ENCODE measurements at places on chromosomes 6 and 20. TPM values are rescaled to one million over a fixed set of nuclear protein-coding genes. Genes with fewer than 3 reads are reported as not detected.

- DNase-seq: no peak
Measured at GRCh38 chr6:143188292-143188691, 127.6 kb downstream of the AIG1 start.

The OR2H1 gene
- total RNA-seq: not detected

- no peak for DNase-seq
Measured at GRCh38 chr20:50068041-50068651, 44.8 kb downstream of the UBE2V1 start.

DNA sequence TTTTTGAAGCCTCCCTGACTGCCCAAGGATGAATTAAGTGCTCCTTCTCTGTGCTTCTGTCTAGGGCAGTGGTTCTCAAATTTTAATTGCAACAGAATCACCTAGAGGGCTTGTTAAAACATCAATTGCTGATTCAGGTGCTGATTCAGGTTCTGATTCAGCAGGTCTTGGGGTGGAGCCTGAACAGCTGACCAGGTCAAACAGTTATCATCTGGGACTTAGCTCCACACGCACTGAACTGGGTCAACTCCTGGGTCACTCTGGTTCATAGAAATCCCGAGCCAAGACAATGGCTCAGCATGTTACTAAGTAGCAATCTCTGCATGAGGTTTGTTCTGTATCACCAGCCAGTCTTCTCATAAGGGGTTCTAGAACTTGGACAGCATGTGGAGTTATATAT lies 192.3 kb downstream of the GJA1 start:
- DNase-seq: no peak

DNA sequence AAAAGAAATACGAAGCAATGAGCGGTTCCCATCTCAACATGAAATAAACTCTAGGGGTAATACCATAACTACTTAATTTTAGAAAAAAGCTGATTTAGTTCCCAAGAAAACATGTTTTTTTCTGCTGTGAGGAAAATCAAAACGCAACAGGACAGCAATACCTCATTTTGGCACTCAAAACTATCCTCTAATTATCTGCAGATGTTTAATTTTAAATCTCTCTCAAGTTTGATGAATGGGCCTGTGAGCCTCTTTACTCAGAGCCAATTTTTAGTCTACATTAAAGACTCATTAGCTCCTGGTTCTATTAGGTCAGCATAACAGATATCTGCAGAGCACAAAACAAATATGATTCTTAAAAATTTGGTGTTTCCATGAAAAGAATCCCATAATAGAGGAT lies 28.1 kb downstream of the RNF24 start:
- DNase-seq: no peak

The ADGRF5 gene
- not detected for total RNA-seq

- DNase-seq: no peak
Measured at GRCh38 chr6:21663966-21664313, 70.4 kb downstream of the SOX4 start.

- DNase-seq: no peak
Measured at GRCh38 chr6:117267054-117267347, 1.6 kb downstream of the VGLL2 start.

The PDE10A gene
- not detected for total RNA-seq

DNA sequence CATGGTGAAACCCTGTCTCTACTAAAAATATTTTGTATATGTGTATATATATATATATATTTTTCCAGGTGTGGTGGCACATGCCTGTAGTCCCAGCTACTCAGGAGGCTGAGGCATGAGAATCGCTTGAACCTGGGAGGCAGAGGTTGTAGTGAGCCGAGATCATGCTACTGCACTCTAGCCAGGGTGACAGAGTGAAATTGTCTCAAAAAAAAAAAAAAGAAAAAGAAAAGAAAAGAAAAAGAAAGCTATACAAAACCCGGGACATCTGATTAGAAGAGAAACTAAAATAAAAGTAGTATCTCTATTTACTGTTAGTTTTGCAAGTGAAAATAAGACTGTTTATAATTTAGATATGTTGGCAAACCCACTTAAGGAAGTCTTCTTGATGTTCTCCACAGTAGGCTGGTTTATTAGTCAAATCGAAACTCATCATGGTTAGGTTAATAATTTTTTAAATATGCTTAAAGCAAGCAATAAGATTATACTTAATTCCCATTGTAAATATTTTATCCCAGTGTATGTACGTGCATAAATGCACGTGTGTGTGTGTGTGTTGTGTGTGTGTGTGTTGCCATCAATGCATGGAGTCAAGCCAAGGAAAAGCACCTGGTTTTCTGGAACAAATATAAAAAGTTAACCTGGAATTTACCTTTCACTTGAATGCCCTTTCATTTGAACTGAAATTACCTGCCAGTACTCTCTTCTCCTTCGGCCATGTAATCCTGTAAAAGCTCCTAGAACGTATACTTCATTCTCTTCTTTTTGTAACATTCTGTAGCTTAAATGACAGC lies 7.1 kb downstream of the VNN2 start:
- DNase-seq: no peak

GRCh38 chr6:143196525-143197225 lies 136.0 kb downstream of the AIG1 start:
- no peak for DNase-seq

DNA sequence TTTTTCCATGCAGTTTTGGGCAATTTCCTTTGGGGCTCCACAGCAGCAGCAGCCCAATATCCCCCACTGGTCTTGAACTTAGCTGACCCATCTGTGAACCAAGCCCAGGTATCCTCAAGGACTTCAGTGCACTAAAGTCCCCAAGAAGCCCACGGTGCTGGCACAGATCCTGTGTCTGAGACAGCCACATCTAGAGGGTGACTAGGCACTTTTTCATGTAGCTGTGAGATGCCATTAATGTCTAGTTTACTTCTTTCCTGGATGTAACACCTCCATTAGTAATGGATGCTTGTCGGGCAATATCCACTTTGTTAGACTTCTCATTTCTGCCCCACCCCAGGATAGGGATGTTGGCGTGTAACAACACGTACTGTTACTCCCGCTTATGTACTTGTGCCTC lies 176.2 kb upstream of the PROKR2 start:
- DNase-seq: no peak

DNA sequence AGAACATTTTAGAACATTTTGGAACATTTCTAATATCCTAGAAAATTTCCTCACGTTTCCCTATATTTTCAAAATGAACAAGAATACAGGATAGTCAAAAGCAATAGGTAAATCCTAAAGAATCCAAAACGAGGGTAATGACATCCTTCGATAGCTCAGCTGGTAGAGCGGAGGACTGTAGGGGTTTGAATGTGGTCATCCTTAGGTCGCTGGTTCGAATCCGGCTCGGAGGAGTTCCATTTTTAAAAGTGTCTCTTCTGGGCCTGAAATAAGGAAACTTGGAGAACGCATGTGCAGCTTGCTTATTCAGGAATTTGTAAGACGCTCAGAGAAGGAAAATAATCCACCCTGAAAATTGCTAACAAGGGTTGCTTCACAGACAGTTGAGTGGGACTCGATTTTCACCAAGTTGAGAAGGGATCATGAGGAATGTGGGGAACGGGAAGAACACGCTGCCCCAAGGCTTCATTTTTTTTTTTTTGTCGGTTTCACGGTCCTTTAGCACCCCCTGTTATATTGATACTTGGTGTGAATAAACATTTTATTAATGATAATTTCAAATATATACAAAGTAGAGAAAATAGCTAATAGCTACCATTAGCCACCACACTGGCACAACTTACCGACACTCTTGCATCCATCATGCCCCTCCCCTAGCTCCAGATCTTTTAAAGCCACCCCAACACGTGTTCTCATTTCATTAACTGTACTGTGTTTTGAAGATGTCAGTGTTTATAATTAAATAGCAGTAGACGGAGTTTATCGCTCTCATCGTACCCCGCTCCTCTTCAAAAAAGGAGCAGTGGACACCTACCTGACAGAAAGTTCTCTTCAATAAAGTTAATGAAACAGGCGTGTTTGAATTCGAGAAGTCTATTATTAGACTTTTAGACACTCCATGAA lies 1.8 kb upstream of the ABT1 start:
- no peak for DNase-seq

The SYTL3 gene
- 123 TPM for total RNA-seq

DNA sequence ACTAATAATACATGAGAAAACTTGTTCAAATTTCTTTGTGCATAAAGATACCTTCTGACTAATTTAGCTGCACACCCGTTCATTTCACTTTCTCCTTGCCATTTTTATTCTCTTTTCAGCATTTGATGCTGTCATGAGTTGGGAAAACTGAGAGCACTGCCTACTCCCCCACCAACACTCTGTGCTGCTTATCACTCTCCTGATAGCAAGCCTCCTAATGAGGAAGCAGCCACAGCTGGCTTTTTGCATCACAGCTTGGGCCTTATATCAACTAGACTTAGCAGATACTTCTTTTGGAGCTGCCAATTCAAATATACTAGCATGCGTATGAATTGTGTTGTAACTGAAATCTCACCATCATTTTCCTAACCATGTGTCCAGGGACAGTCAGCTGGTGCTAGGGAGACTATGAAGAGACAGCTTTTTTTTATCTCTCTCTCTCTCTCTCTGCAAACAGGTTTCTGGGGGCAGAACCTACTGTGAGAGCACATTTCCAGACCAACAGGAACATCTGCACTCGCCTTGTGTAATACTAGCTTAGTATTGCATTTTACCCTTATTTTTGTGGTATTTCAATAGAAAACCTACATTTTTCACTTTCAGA lies 699.0 kb downstream of the KHDRBS2 start:
- DNase-seq: no peak

DNA sequence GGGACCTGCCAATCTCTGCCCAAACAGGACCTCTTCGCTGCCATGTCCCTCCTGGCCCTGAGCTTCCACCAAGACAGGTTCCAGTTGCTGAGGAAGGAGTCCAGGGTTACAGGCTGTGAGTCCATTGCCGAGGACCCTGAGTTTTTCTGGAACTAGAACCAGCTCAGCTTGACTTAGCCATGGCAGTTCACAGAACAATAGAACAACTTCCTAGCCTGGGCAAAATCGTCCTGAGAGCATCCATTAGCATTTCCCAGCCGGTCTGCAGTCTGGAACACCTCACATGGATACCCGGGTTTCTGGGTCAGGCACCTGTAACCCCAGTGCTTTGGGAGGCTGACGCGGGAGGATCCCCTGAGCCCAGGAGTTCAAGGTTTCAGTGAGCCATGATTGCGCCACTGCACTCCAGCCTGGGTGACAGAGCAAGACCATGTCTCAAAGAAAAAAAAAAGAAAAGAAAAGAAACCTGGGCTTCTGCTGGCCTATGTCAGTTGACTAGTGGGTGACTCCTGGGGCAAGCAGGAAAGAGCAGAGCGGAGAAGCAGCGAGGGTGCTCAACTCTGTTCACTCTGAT lies 90.3 kb downstream of the TCP11 start:
- no peak for DNase-seq

- no peak for DNase-seq
Measured at GRCh38 chr6:46963626-46964025, 41.9 kb upstream of the ADGRF5 start.

DNA sequence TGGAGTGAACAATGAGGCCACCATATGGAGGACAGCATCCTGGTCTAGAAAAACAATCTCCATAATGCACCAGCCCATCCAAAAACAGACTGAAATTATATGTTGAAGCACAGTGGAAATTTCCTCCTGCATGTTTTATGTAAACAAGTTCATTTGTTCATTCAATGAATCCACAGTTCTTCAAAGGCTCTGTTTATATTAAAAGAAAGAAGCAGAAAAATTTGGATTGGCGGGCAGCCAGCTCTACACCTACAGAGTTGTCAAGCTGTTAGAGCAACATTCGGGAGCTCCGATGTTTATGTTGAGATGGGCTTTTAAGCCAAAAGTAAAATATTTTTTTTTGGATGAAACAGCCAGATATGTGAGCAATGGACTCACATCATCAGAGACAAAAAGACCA lies 395.3 kb upstream of the SULF2 start:
- no peak for DNase-seq

GRCh38 chr20:50967586-50967985 lies 9.0 kb downstream of the MOCS3 start:
- DNase-seq: no peak

The FAM217A gene
- total RNA-seq: not detected

- no peak for DNase-seq
Measured at GRCh38 chr6:135955099-135955498, 103.6 kb downstream of the PDE7B start.

- no peak for DNase-seq
Measured at GRCh38 chr6:106600329-106600728, 29.0 kb downstream of the RTN4IP1 start.

The MYCT1 gene
- not detected for total RNA-seq

- DNase-seq: no peak
Measured at GRCh38 chr6:159315562-159315961, 146.4 kb downstream of the FNDC1 start.

GRCh38 chr6:16136621-16137450 lies 8.0 kb downstream of the MYLIP start:
- DNase-seq: no peak
